Stimulated activated CD8-positive, alpha-beta memory T cell treated with anti-CD3 and anti-CD28 coated beads, Interleukin-4, amount 100 ng/mL, for 1 hour (primary cell): ENCODE measurements at places on chromosomes 7 and 10.

DNA sequence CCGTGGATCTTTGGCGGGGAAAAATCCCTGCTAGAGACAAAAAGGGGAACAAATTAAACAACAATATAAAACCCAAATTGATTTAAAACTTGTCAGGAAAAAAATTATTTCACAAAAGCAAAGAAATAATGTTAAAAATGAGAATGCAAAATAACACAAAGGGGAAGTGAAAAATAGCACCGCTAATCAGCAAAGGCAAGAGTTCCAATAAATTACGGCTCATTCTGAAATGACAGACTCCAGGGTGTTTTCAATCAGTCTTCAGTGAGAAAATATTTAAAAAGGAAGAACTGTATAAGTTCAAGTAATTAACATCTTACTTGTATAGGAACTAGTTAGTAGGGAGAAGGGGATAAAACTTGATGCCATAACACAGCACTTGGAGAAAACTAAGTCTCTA, 336.8 kb downstream of the LRRTM3 start:
- no peak for DNase-seq

- DNase-seq = no peak
Observed at GRCh38 chr10:97101166-97101940, 84.4 kb downstream of the SLIT1 start.

DNA sequence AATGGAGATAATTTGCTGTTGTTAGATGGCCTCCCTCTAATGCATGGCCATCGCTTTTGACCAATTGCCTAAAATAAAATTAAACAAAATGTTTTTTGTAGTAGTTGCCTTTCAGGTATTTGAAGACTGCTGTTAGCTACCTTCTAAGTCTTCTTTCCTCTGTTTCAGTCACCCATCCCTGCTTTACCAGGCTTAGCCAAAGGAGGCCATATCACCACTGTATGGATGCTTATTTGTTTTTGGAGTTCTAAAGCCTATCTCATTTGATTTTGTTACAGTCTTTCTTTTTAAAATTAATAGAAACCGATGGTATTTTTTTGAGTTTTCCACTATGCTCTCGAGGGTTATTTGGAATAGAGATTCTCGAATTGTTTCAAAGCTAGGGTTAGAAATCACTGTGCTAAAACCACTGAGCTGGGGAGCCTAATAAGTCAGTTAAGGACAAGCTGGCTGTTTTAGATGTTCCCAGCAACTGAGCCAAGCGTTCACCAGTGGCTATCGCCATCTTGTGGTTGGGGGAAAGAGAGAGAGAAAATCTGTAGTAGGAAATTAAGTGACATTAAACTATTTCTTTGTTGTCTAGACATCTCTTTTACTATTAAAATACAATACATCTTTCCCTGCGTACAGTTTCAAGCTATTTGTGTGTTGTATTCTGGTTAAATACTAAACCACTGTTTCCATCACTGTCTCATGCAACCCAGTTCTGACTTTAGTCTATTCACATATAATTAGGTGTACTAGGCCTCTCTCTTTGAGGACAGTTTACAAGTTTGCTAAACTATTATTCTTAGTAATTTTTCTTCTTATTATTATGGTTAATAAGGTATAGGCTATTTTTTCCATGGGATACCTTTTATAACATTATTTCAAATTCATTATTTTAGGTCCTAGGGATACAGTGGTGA, 52.2 kb downstream of the GPR158 start:
- DNase-seq = no peak

DNA sequence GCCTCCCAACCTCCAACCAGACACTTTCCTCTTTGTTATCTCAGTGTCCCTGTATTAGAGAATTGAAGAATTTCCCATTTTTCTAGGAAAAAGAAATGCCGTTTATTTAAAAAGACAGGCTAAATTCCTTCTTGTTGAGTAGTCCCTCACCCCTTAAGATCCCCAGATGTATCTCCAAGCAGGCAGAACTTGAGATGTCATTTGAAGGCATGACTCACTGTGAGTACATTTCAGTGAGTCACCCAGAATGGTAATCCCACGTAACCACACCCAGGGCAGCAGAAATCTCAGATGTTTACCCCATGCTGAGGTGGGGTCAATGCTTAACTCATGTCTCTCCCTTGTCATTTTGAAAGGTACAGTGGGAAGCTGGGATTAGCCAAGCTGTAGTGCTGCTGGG, 4.4 kb downstream of the ZNF655 start:
- DNase-seq = no peak

- no peak for DNase-seq
Observed at GRCh38 chr10:132482090-132482800, 55.3 kb upstream of the INPP5A start.

DNA sequence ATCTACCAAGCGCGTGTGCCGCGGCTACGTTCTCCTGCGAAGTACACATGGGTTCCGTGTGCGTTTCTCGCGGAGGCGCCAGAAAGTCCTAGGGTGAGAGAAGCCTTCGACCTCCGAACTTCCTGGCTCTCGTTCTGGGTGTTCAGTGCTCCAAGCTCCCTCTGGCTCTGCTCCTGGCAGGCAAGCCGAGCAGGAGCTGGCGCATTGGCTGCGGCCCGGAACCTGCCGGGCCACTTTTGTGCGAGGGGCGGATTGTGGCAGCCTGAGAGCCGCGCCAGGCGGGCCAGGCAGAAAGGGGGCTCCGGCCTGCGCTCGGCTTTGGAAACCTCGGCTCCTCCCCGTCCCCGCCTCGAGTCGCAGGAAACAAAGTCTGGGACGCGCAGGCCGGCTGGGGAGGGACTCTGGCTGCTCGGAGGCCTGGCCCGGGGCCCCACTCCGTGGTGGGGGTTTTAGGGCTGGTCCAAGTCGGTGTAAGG, 9.6 kb downstream of the EMX2 start:
- no peak for DNase-seq

GRCh38 chr10:117096599-117097201, 41.4 kb downstream of the VAX1 start:
- no peak for DNase-seq

- DNase-seq = no peak
Observed at GRCh38 chr7:39510864-39511354, 55.3 kb upstream of the YAE1 start.

DNA sequence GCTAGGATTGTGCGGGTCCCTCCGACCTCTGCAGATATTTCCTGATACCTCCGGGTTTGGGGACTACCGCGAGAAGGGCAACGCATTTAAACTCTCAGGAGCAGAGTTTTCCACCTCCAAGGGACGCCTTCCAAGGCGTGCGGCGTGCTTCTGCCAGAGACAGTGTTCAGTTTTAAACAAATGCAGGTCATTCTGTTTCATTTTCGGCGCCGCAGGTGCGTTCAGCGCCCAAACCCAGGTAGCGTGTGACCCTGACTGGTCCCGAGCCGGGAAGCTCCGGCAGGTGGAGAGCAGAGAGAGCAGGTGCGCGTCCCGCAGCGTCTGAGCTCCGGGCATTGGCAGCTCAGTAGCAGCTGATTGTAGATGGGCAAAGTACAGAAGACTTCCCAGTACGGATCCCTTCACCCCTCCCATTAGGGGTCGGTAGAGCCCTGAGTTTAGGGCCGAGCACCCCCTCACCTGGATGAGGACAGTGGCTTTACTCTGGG, 1.4 kb upstream of the CYP26A1 start:
- DNase-seq = no peak

DNA sequence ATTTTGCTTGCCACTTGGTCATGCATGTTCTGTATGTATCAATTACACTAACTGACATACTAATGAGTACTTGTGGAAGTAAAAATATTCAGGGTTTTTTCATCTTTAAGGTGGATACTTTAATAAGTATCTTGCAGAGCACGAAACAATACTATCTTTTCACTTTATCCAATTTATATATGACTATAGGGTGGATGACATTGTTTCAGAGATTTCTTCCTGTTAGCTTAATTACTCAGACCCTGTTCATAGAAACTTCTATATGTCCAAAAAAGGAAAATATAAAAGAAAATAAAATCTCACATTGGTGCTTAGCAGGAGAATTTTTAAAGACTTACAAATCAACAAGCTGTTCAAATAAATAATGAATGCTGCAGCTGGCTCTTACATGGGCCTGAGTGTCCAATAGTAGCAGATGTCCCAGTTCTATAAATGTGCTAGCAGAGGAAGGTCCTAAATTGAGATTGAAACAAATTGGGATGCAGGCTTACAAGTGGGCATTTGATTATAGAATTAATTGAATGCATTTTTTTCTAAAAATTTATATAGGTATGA, 91.5 kb upstream of the THSD7A start:
- no peak for DNase-seq

GRCh38 chr10:10138685-10139084, 879.0 kb upstream of the CELF2 start:
- no peak for DNase-seq

- DNase-seq = no peak
Observed at GRCh38 chr7:126016722-126017121, 1087.1 kb upstream of the POT1 start.

- no peak for DNase-seq
Observed at GRCh38 chr7:130884437-130885417, 150.7 kb upstream of the KLF14 start.

- DNase-seq = no peak
Observed at GRCh38 chr7:149558149-149558861, 60.7 kb upstream of the ZNF746 start.

DNA sequence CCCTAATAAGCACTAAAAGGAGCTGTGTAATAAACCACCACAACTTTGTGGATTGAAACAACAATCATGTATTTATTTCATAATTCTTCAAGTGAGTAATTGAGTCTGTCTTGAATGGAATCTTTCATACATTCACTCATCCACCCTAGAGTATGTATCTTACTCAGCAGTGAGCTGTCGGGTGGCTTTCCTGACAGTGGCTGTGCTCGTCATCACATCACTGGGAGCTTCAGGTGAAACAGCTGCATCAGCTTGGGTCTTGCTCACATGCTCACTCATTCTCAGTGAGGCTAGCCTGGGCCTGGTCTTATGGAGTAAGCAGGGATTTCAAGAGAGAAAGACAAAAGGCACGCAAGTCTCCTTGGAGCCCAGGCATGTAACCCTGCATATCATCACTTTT, 271.4 kb downstream of the POM121L12 start:
- no peak for DNase-seq

GRCh38 chr10:11046776-11047160, 29.1 kb downstream of the CELF2 start:
- no peak for DNase-seq

DNA sequence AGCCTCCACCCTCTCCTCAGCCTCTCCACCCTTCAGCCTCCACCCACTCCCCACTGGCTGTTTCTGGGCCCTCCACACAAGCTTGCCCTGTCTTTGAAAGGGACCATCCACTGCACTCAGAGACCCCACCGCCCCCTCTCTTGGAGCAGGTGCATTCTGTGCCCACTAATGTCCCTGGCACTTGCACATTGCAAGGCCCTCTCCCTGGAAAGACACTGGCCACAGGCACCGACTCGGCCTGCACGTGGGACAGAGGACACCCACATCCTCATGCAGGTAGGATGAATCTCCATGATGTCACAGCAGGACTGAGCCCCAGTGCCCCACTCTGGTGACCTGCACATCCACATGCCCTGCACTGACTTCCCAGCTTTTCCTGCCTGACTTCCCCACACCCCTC, 36.8 kb upstream of the EBF3 start:
- no peak for DNase-seq

DNA sequence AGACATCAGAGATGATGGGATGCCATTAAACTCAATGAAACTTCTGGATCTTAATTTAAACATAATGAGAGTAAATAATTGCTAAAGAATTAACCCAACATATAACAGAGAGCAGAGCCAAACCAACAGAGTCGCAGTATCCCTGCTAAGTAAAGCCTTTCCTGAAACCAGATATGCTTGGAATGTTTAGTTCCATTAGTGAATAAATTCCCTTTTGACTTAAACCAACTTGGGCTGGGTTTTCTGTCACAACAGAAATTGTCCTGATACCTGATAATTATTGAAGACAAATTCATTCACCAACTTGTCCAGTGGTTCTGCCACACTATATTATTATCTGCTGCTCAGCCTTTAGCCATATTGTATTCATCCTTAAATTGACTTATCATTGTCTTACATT, 286.7 kb downstream of the FZD1 start:
- no peak for DNase-seq

DNA sequence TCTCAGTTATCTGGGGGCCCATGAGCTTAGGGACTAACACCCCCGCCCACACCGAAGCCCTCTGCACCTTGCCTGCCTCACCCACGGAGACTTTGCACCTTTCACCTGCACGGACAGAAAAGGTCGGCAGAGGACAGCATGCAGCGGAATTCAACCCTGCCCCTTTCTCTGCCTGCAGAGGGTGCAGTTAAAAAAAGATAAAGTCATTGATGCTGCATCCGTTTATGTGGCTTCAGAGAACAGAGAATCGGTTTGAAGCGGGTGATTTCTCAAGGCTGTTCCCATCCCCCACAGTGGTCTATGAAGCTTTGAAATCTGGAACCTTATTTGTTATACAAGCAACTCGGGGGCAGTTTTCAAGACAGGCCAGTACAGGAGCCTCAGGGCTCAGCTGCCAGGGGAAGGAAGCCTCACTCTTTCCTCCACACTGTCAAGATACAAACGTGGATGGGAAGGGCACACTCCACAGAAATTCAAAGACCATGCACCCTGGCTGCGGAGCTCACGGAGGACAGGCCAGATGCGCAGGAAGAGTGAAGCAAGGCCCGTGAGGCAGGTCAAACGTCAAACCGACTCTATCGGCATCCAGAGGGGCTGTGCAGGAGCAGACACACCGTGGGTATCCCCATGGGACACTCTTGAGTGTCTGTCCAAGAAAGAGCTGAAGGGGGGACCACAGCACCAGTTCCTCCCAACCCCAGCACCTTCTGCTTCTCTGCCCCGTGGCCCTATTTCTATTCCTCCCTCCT, 66.3 kb downstream of the INSIG1 start:
- no peak for DNase-seq

DNA sequence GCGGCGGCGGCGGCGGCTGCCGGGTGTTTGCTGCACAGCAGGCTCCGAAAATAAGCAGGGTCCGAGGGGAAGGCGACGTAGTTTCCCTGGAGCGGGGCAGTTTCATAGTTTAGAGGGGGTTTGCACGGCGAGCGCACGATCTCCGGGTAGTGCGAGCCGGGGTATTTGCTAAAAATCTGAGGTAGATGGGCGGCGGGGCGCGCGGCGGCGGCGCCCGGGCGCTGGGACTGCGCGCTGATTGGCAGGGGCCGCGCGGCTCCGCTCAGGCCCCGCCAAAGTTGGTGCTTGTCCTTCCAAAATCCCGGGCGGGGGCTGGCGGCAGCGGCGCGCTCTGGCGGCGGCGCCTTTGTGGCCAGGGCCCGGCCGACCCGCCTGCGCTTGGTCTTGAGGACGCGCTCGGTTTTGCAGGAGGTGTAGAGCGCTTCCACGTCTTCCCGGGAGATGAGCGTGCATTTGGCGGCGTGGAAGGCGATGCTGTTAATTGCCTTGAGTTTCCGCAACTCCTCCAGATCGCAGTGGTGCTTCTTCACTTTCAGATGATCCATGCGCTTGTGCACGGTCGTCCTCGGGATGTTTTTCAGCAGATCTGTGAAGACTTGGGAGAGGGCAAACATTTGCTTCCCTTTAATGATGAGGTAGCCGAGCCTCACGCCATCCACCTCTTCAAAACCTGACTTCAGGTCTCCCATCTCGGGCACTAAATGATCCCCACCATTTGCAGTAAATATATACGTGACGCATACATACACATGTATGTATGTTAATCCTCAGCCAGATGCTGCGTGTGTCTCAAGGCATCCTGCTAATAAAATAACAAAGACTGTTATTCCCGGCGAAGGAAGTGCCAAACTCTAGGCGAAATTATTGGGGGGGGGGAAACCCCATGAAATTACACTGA, 8.1 kb downstream of the SKIDA1 start:
- DNase-seq = no peak
